ENCODE measurements at places on chromosomes 6 and 20.

GRCh38 chr6:1479095-1479494 lies 89.7 kb downstream of the FOXF2 start:
- DNase-seq, result no peak

DNA sequence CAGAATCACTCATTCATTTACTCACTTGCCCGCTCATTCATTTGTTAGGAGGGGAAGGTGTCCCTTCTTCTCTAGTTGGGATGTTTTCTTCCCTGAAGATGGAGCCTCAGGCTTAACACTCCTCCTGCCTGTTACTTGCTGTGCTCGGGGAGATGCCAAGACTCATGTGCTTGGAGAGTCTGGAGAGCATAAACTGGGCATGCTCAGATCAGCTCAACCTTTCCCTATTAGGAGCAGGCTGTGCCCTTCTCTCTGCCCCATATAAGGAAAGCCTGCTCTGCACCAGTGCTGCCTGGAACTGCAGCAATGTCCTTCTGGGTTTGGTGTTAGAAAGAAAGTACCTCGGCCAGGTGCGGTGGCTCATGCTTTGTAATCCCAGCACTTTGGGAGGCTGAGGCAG lies 18.0 kb upstream of the UBE2V1 start:
- no peak for DNase-seq

GRCh38 chr6:104506429-104506828 lies 353.3 kb downstream of the HACE1 start:
- DNase-seq, result peak; percentile 17

DNA sequence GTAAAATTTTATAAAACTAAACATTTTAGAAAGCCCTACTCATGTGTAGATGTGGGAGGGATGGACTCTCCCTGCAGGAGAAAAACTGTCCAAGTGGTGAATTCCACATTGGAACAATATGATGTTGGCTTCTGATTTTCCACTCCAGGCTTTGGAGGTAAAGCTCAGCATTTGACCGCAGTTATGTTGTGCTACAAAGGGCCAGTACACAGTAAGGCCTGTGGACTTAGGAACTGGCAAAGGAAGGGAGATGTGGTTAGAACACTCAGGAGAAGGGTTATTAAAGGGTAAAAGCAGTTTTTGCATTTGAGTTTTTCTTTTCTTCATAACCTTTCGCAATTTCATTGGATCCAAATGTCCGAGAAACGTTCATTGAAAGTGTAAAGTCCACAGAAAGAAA lies 150.3 kb upstream of the SASH1 start:
- DNase-seq, result no peak

DNA sequence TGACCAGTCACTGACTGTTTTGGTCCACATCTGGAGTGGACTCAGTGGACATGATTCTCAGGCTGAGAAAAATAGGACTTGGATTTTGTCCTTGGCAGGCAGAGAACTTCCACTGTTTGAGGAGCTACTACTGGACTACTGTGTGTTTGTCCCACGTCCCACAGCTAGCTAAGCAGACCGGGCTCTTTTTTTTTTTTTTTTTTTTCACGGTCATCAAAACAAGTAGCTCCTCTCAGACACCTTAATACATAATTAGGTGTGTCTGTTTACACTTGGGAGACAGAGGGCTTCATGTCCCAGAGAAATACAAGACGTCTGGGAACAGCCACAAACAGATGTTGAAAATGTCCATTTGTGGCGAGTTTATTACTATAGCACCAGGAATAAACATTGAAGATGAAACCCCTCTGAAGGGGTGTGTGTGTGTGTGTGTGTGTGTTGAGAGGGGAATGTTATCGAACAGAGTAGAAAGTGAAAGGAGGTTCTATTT lies 155.0 kb upstream of the SUPT3H start:
- no peak for DNase-seq

GRCh38 chr6:18025596-18025995 lies 38.2 kb upstream of the KIF13A start:
- no peak for DNase-seq

GRCh38 chr6:128505603-128506002 lies 14.8 kb downstream of the PTPRK start:
- no peak for DNase-seq

DNA sequence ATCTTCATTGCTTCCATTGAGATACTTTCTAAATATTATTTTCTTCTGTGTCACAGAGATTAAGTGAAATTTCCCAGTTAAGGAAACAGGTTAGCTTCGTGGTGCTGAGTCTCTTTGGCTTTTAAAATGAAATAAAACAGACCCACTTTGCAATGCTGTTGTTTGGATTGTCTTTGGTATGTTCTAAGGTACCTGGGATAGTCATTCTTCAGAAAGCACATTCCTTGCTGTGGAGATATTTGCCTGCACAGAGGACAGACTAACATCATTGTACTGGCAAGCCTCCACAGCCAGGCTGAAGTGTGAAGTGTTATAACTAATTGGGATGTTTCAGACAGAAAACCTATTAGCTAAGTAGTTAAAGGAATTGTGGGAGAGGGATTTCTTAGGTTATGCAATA lies 148.8 kb upstream of the EPHA7 start:
- no peak for DNase-seq

DNA sequence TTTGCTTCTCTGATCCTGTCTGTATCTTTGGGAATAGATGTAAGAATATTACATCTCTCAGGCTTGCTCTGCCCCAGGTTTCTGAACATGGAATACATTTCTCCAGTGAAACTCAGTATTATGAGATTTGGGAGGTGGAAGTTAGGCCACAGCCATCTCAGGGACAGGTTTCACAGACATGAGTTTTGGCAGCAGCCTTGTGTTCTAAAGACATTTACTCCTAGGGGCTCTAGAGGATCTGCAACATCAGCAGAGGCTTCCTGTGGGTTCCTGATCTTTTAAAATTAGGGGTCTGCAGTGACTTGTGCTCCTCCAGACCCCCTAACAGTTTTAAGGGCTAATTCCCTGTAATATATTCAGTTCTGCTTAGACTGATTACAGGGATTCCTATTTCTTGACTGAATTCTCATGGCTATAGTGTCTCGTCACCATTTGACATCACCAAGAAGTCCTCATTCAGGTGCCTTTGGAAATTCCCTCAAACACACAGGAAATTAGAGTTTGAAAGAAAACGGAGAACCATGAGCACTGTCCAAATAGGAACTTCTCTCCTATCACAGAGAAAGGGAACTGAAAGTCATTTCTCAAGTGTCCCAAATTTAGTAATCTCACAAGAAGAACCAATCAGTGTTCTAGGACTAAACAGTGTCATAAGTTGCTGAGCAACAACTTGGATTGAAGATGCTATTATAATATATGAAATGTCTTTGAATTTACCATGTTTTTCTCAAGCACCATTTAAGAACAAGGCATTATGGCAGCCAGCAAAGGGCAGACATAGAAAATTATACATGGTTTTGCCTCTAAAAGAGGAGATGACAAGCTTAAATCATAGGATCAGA lies 2.5 kb upstream of the HLA-DRA start:
- no peak for DNase-seq

DNA sequence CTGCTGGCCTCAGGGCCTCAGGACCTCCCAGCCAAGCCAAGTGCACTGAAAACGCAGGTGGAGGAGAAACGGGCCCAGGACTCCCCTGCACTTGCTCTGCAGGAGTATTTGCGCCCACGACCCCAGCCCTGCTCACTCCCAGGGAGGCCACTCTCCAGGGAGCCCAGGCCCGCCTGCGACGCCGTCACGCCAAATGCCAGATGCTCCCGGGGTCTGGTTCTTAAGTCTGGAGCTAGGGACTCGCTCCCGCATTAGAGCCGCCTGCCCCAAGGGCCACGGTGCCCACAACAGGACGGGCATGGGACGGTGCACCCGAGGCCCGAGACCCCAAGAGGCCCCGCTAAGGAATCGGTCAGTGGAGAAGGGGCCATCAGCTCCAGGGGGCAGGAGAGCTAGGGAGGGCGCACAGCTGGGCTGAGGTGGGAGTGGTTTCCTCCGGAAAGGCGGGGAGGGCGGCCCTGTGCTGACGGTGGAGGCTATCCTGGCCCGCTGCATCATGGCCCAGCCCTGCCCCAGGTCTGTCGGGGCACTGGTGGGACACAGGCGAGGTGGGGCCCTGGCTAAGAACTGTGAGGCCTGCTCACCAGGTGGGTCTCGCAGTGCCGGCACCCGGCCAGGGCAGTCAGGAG lies 44.1 kb upstream of the CHRNA4 start:
- DNase-seq, result no peak

- DNase-seq, result no peak
Measured at GRCh38 chr6:73679009-73679408, 17.0 kb upstream of the CD109 start.

DNA sequence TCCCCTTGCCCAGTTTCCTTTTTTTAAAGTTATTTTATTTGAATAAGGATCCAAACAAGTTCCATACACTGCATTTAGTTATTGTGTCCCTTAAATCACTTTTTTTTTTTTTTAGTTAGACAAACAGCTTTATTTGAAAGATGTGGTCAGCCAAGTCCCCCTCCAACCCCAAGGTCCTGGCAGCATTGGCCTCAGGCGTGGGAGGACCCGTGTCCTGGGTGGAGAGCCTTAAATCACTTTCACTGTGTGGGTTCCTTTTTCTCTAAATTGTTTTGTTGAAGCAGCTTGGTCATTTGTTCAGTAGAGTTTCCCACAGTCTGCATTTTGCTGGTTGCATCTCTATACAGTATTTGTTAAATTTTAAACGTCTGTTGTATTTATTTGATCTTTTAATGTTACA lies 5.2 kb upstream of the TBCC start:
- DNase-seq, result no peak

DNA sequence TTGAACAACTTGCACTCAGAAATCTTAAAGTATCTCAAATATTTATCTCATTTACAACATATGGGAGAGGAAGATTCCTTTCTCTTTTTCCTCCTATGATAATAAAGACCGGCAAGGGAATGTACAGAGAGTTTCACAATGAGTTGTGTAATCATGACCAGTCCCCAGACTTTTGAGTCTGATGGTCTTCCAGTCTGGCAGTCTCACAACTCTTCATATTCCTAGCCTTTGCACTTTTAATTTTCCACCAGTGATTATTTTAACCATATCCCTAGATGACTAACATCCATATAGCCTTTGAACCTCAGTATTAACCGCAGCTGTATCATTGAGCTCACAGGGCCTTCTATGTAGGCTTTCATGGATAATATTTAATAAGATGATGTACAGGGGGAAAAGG lies 278.5 kb downstream of the KHDC1L start:
- DNase-seq, result no peak

DNA sequence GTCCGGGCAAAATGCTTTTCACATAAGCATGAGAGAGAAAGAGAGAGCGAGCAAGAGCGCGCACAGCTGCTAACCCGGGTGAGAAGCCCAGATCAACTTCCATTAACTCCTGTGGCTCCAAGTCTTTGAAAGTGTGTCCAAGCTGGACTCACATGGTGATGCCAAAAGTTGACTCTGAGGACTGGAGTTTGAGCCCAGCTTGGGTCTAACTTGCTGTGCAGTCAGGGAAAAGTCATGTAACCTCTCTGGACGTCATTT lies 357.2 kb upstream of the SULF2 start:
- no peak for DNase-seq

- no peak for DNase-seq
Measured at GRCh38 chr20:2394411-2395055, 13.8 kb downstream of the TGM6 start.

GRCh38 chr6:163302747-163303146 lies 111.8 kb upstream of the QKI start:
- DNase-seq, result no peak

DNA sequence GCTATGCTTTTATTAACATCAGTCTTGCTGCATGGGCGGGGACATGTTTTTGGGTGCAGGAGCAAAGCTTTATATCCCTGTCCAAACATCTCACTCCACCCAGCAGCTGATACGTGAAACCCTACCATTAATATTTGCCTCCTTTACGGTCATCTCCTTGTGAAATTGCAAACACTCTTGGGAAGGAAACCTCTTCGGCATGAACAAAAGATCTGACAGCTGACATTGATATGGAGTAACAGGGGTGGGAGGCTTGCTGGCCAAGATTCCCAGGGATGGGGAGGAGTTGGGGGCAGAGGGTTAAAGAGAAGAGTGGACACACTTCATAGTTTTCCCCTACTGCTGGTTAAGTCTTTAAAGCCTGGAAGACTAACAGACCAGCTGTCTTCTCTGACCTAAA lies 22.2 kb upstream of the VEGFA start:
- DNase-seq, result no peak

DNA sequence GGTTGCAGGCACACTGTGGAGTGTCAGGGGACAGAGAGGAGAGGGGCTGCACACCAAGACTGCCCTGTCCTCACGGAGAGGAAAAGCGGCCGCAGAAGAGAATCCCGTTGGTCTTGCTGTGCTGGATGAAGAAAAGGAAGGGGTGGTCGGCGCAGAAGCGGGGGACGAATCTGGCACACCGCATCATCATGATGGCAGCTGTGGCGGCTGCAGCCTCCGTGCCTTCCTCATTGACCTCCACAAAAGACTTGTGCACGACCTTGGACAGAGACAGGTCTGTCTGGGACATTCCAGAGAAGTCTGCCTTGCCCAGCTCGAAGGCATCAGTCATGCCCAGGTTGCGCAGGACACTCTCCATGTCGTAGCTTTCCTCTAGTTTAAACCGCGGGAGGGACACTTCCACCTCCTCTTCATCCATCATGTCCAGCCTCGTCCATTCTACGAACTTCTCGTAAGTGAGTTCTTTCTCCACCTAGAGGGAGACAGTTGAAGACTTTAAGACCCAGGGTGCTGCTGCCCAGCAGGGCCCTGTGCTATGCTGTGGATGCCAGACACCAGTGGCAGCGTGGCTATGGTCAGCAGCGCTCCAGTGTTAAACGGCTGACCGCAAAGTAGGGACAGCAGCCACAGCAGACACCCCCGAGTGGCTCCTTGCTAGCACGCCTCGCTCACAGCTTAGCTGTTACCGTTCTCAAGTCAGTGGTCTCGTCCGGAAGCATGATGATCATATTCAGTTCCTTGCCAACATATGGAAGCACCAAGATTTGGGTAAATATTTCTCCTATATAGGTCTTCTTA lies 22.9 kb downstream of the SERPINB6 start:
- no peak for DNase-seq

GRCh38 chr6:151118461-151119123 lies 121.2 kb upstream of the AKAP12 start:
- no peak for DNase-seq

DNA sequence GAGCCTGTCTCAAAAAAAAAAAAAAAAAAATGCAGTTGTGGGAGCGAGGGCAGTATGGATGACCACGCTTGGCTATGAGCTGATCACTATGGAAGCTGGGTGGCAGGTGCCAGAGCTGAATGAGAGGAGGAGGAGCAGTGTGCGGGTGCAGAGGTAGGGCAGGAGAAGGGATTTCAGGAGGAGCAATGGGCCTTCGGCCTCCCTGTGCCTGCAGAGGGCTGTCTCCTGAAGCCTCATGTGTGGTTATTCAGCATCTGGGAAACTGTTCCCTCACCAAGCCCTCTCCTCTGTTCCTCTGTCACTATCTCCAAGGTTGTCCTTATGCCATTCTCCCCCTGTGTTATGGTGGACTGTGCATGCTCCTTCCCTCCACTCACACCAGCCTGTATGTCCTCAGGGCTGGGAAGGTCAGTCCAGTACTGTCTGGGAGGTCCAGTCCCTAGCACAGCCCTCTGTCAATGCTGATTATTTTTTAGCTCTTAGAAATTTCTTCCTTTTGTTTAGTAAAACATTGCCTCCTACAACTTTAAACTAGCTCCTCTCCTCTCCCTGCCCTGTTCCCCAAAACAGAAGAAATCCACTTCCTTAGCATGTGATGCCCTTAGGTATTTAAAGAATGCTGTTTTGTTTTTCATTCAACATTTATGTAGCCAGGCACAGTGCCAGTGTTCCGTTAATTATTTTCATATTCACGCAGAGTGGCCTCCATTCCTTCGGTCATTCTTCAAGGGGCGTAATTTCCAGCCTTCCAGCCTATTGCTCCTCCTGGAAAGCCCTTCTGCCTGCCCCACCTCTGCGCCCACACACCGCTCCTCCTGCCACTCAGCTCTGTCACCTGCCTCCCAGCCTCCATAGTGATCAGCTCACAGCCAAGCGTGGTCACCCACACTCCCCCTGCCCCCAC lies 48.9 kb downstream of the CNBD2 start:
- DNase-seq, result no peak

All from SK-N-SH (cell line).